ENCODE measurements at places on chromosomes 2 and 18.

GRCh38 chr2:128949360-128949759 lies 630.7 kb upstream of the HS6ST1 start:
- DNase-seq: no peak

DNA sequence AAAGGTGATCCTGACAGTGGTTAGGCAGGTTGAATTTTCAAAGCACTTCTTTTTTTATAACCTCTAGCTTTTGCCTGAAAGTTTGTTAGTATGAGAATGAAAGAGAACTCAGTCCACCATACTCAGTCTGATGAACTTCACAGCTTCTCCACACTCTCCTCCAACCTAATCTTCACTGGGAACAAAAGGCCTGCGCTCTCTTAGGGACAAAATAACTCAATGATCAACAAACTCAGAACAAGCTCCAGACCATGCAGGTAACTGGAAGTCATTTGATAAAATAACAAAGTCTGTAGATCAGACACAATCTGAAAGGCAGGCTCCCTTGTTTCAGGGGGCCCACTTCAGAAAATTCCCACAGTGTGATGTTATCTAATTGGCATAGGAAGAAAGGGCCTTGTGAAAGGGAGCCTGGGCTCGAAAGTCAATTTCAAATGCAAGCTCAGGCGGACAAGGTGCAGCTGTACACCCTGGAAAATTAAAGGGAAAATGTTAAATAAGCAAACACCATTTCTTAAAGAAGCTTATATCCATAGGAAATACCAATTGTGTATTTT lies 142.2 kb downstream of the STK39 start:
- no peak for DNase-seq

- no peak for DNase-seq
Observed at GRCh38 chr2:11387843-11388242, 43.4 kb upstream of the ROCK2 start.

DNA sequence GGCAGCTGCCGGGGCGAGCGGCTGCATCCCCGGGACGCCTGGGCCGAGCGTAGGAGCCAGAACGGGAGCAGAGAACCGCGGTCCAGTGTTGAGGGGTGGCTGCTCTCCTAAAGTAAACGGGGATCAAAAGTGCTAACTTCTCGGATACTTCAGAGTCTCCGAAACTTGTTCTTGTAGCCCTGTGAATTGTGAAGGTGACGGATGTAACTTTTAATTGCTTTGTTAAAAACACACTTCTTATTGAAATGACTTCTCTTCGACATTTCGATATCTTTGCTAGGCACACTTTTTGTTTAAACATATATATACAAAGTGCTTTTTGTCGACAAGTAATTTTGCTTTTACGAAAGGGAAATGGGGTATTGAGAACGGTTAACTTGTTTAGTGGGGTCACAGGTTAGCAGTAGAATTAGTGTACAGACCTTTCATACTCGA lies 540 bp downstream of the ATP9B start:
- no peak for DNase-seq

DNA sequence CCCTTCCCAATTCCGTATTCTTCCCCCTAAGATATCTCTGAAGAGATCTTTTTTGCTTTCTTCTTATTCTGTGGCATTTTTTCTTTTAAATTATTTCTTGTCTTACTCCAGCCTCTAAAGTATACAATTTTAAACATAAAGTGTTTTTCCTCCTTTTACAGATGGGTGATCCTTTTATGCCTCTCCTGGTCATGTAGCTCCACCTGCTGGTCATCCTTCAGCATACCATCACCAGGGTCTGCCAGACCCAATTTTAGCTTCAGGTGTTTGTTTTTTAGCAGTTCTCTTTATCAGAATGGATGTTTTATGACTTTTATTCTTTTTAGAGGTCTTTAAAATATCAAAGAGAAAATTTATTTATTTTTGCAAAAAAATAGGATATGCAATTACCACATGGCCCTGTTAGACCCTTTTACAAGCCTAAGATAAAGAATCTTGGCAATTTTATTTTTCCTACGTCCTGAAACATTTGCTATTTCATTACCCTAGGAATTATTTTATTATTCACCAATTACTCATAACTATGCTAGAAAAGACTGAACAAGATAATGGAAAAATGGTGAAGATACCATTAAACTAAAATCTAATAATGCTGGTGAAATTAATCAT lies 55.5 kb downstream of the PIGN start:
- DNase-seq: peak; percentile 64

DNA sequence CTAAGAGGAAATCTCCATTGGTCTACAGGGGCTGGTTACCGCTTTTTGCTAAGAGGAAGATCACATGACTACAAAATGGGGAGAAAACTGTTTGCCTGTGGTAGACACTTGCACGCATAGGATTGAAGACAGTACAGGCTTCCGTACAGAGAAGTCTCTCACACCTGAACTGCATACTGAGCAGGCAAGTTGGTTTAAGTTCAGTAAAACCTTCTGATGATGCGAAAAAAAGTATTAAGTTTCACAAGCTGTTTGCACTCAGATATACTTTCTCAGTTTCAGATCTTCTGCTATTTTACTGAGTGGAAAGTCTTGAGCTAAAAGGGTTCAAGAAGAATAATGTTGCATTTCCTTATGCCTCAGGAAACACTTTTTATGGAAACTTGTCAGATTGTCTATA lies 292.2 kb upstream of the MC4R start:
- no peak for DNase-seq

- DNase-seq: no peak
Observed at GRCh38 chr2:225814554-225814953, 415.0 kb downstream of the NYAP2 start.

GRCh38 chr2:111208639-111209038 lies 87.9 kb downstream of the BCL2L11 start:
- DNase-seq: no peak

DNA sequence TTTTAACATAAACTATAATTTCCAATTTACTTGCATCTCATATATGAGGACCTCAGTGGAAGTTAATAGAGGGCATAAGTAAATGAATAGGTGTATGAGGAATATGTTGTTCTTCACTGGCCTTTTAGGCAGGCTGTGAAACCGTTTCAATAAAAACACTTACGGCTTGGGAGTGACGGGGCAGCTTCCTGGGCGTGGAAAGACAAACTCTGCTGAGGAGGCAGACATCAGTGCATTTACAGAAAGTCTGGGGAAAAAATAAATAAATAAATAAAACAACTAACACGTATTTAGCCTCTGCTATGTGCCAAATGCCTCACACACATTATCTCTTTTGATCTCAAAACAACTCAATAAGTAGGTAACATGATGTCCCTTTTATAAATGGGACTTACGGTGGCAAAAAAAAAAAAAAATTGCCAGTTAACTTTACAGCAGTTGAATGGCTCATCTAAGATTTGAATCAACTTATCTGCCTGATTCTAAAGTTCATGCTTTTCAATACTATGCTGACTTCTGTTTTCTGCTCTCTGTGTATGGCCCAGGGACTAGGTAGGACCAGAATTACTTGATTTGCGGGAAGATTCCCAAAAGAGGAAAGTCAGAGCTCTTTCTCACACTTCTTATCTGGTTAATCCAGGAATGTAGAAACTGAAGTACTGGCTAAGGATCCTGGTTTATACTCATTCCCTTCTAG lies 77.5 kb upstream of the LRATD1 start:
- DNase-seq: no peak

GRCh38 chr2:162060532-162060931 lies 13.5 kb downstream of the DPP4 start:
- no peak for DNase-seq

DNA sequence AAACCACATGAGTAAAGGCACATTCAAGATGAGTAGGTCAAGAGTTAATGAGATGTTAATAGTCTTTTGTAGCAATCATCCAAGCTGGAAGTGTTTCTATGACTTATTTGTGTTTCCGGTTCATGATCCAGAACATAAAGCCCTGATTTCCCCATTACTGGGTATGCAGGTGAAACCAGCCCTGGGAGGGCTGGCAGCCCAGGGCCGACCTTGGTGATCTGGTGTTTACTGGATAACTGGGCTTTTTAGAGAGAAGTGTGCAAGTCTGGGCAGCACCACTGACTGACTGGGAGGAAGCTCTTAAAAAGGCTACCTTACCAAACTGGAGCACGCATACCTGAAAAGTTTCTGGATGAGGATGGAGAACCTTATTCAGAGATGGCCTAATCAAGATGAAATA lies 431.6 kb upstream of the VRK2 start:
- DNase-seq: no peak

DNA sequence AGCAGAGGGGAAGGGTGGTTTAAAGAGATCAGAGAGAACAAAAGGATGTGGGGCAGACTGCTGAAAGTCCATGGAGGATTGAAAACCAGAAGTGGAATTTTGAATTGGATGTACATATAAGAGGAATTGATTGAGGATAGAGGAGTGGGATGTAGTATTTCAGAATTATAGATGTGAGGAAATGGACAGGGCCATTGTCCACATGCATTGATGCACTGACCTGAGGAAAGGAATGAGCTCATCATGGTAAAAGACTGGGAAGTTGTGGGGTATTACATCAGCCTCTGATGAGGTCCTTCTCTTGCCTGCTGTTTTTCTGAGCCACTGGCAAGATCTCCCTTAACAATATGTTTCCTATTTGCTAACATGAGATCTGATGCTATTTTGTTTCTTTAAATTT lies 365.7 kb upstream of the FANCL start:
- DNase-seq: no peak

GRCh38 chr2:196275646-196276352 lies 104.4 kb upstream of the STK17B start:
- peak; percentile 46 for DNase-seq

DNA sequence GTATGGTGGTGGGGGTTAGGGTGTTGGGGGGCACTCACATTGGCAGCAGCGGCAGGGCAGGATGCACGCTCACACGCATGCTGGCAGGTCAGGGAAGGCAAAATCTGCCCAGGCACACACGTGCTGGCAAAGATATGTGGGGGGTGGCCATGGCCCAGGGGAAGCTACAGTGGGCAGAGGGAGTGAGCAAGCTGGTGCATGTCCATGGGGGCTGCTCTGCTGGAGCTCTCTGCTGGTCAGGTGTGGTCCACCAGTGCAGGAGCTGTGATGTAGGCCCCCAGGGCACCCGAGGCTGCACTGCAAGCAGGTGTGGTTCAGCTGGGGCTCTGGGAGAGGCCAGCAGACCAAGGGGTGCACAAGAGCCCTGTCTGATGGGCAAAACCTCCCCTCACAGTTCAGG lies 491.5 kb upstream of the TNP1 start:
- no peak for DNase-seq

DNA sequence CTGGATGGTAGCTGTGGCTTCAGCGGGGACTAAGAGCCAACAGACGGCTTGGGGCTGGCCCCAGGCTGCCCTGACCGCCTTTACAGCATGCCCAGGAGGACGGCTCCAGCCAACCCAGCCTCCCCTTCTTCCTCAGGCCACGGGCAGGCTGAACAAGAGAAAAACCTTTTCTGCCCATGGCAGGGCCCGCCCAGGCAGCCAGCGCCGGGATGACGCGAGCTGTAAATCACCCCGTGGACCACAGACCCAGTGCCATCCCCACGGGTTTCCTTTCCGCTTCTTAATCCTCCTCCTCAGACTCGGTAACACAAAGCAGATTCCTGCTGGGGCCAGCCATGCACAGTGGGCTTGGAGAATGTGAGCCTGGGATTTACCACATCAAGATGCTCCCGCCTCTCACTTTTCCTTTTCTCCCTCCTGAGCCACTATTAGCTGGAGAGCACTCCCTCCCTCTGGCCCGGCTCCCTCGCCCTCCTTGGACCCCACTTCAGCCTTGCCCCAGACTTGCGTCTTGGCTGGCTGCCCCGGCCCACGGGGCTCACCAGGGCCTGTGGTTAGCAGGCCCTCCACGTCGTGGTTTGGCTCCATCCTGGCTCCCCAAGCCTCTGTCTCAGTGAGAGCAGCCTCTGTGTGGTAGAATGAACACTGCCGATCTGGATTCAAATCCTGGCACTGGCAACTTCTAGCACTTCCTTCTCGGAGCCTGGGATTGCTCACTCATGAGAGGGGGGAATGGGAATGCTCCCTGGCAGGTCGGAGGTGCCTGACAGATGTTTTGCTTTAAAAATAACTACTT lies 31.4 kb downstream of the ATOH8 start:
- no peak for DNase-seq

DNA sequence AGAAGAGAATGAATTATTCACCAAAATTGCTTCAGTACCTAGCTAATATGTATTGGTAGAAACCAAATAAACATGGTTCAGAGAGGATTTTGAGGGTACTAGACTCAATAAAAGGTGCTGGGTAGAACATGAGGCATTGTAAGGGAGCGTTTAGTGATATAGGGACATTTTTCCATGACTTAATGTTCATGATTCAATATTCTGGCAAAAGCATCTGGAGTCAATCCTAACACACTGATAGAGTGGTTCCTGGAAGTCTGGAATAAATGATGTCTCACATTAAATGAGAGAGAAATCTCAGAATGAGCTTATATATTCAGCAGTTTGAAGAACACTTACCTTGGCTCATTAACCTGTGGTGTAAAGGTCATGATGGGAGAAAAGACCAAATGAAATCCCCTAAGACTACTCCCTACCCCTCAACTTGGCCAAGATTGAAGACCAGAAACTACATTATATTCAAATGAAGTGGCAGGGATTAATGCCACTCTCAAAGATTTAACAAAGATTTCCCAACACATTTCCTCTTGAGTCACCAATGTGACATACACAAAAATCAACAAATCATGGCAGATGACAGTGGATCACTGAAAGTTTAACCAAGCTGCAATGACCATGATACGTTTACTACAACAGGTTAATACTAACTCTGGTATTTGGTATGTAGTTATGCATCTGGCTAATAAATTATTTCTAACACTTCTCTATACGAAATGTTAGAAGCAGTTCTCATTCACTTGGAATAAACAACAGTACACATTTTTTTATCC lies 309.5 kb downstream of the SATB2 start:
- DNase-seq: no peak

DNA sequence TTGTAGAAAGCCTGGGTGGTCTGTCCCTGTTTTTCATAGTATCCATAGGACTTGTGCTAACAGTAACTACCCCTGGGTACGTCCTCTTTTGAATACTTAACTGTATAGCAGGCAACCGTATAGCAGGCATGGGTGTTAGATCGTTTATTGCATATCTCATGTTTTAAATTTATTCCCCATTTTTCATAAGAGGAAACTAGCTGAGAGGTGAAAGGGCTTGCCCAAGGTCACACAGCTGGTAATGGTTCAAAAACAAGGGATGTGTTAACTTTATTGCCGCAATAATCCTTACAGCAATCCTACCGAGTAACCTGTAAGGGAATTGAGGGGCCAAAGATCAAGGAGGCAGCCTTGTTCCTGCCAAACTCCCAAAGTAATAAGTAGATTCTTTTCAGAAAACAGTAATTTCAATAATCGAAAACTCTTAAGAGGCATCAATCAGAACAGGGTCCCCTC lies 990 bp upstream of the MGAT4A start:
- DNase-seq: no peak

- DNase-seq: no peak
Observed at GRCh38 chr2:142750858-142751257, 126.6 kb upstream of the KYNU start.
